ENCODE measurements at places on chromosomes 4 and X.

DNA sequence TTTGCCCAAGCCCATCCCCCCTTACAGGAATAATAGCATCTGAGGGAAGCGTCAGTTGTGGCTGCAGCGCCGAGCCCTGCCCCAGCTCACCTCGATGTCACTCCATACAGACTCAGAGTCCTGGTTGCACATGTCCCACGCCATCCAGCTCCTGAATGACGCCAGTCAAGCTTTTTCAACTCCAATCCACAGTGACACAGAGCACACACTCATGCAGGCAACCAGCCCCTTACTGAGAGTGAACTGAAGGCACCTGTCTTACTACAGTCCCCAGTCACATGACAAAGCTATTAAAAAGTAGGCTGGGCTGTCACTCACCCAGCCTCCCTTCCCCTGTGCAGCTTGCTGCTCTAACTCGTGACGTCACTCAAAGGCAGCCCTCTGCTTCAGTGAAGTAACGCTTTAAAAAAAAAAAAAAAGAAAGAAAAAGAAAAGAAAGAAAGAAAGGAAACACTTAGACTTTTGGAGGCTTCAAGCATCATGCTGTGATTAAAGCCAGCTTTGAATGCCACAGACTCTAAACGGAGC, at the start of gene PPARGC1A:
Gene PPARGC1A (minus strand): TSS at position 234 of the 528 bp plus-strand sequence. CDS start 90 bp downstream, at position 144.
- DNase-seq: peak; percentile 73

- peak; percentile 63 for DNase-seq
These were observed 23.9 kb downstream of the APOO start for GRCh38 chrX:23883737-23884354.

DNA sequence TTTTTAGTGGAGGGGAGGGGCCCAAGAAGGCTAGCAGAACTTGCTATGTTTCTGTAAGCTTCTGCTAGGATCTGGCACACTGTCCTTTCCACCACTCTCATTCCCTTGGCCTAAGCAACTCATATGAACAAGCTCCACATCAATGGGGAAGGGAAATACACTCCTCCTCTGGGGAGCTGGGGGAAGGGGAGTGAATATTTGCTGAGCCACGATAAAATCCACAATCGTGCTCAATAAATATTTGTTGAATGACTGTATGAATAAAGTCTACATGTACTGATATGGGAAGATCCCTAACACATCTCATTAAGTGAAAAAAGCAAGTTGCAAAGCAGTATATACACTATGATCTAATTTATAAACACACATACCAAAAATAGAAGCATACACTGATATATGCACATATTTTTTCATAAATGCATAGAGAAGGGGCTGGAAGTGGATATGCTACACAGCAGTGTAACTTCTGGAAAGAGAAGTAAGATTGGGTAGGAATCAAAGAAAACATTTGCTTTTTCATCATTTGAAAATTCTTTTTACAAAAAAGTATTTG, 95.8 kb upstream of the EFHC2 start:
- no peak for DNase-seq

GRCh38 chr4:189843413-189844009, 97.2 kb upstream of the FRG1 start:
- DNase-seq: no peak

DNA sequence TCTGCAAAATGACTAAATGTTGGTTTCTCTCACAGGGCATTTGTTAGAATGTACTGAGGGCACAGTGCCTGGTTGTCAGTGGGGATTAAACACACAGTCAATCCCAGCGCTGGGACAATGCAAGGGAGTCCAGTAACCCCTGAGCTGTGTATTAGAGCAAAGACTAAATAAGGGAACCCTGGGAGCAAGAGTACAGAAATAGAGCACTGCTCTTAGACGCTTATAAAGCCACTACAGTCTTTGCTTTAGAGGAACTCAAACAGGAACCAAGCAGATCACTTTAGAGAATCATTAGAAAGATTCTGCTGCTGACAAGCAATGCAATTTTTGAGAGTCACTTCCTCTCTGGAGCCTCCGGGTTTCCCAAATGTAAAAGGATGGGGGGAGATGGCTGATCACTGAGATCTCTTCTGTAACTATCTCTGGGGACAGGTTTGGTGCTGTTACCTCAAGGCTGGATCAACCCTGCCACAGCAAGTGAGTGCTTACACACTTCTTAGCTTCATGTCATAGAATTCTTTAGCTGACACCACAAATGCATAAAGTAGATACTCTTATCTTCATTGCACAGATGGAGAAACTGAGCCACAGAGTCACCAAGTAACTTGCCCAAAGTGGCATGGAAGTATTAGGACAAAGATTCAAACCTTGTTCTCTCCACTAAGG, 137.8 kb upstream of the CPEB2 start:
- no peak for DNase-seq

GRCh38 chrX:139246295-139246694, 284.2 kb upstream of the F9 start:
- no peak for DNase-seq

- DNase-seq: no peak
These were observed 108.3 kb downstream of the ANXA10 start for GRCh38 chr4:168200685-168201084.

DNA sequence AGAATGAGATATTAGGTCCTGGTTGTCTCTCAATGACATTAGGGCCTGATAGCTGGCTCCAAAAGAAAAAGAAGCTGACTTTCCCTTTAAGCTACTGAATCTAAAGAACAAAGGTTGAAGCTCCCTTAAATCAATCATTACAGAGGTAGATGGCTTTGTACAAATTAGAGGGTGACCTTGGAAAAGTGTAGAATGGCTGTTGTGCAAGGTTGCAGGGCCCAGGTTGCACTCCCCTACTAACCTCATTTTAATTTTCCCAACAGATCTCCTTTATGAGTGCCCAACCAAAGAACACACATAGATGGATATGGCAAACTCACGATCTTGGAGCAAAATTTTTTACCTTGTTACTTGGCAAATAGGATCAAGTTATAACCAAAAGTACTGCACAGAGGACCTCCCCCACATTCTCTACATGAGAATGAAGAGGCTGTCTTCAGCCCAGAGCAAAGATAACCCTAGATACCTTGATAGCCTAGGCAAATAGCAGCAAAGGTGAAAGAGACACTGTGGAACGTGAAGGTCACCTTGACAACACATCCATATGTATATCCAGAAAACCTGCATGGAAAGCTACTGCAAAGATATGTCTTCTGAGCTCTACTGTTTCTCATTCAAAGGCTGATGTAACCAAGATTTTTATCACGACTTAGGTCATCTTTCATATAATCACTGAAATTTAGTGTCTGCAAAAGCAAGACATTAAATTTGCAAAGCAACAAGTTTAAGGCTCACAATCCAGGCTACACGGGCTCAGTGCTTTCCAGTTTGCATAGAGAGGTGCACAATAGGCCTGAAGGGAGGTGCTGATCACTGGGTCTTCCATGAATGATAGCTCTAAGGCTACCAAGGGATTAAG, 23.0 kb downstream of the KLB start:
- DNase-seq: no peak

DNA sequence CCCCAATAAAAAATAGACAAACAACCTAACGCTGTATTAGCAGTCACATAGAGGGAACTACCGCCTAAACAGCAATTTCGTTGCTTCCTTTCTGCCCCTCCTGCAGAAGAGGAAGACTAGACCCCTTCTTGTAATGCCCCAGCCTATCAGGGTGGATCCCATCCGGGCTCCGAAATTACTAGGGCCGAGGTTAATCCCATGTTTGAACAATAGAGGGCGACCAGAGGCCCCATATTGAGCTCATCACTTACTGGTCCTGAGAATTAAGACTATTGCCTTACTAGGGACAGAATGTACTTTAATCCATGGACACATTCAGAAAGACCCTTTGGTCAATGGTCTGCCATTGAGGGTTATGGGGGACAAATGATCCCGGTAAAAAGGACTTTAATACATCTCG, 11.8 kb upstream of the ZNF630 start:
- peak; percentile 27 for DNase-seq

DNA sequence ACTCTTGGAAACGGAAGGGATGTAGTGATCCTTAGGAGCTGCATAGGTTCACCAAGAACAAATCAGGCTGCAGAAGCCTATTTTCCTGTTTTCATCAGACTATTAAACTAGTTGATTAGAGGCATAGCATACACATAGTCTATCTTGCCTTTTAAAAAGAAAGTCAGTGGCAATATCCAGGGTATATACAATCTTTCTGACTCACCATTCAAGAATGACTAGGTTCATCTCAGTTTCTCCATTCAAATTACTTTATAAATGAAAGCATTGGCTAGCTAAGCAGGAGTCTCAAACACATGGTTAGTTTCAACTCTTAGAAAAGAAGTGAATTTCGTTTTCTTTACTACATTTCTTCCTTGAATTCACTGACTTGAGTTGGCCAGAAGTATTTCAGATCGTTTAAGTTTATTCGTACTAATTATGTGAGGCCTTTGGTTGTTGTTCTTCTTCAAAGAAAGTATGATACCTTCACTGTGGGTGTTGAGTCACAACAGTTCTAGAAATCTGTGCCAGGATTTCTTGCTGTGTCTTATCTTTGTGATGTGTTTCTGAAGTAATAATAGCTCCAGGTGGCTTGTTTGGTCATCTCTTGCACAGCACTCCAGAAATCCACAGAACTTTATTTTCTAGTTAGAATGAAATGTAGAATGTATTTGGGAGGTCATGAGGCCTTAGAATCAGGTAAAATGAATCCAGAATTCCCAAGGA, 88.2 kb downstream of the AWAT2 start:
- DNase-seq: no peak

- DNase-seq: no peak
These were observed 314.5 kb upstream of the RASGEF1B start for GRCh38 chr4:81786063-81786763.

DNA sequence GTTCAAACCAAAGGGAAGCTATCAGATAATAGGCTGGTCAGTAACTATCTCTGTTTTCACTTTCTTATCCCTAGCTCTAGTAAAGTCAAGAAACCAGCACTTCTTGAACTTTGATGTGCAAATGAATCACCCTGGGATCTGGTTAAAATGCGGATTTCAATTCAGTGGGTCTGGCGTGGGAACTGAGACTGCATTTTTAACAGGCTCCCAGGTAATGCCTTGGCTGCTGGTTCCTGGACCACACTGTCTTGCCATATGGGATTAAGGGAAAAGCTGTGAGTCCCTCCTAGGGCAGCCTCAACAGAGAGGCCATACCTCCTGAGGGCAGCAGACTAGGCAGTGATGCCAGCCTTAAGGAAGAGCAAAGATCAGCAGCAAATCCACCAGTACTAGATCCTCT, 1.7 kb downstream of the RNF175 start:
- no peak for DNase-seq

- DNase-seq: no peak
These were observed 301.2 kb downstream of the PACRGL start for GRCh38 chr4:21001490-21001889.

DNA sequence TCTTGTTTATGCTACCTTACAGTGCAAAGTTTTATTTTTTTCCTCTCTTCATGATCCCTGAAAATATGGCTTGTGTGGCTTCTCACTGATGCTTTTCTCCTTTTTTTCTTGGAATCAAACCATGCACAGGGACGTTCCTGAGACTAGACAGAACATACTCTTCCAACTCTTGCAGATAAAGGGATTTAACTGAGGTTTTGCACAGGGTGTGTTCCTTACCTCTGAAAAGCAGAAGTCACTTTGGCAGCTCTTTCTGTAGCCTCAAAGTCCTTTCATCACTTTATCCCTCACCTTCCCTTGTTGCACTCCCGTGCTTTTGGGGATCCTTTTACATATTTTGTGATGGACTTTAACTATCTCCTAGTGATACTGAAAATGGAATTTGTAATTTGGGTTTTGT, 300.1 kb downstream of the SPRY1 start:
- DNase-seq: no peak

GRCh38 chr4:34323549-34324320, 1920.6 kb downstream of the ARAP2 start:
- DNase-seq: no peak

GRCh38 chr4:41683326-41683725, 65.2 kb downstream of the PHOX2B start:
- peak; percentile 16 for DNase-seq

GRCh38 chr4:7616193-7616592, 181.5 kb upstream of the PSAPL1 start:
- DNase-seq: no peak

- no peak for DNase-seq
These were observed 135.8 kb downstream of the FAAH2 start for GRCh38 chrX:57422289-57422688.

GRCh38 chr4:185394568-185395237, 1.0 kb downstream of the LRP2BP start:
- no peak for DNase-seq

DNA sequence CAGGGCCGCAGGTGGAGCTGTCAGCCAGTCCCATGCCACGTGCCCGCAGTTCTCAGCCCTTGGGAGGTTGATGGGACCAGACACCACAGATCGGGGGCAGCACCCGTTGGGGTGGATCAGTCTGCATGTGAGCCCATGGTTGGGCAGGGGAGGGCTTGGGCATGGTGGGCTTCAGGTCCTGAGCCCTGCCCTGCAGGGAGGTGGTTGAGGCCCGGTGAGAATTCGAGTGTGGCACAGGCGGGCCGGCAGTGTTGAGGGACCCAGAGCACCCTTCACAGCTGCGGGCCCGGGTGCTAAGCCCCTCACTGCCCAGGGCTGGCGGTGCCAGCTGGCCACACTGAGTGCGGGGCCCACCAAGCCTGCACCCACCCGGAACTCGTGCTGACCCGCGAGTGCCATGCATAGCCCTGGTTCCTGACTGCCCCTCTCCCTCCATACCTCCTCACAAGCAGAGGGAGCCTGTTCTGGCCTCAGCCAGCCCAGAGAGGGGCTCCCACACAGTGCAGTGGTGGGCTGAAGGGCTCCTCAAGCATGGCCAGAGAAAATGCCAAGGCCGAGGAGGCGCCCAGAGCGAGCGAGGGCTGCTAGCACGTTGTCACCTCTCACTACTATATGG, 696.1 kb downstream of the TGIF2LX start:
- DNase-seq: no peak

DNA sequence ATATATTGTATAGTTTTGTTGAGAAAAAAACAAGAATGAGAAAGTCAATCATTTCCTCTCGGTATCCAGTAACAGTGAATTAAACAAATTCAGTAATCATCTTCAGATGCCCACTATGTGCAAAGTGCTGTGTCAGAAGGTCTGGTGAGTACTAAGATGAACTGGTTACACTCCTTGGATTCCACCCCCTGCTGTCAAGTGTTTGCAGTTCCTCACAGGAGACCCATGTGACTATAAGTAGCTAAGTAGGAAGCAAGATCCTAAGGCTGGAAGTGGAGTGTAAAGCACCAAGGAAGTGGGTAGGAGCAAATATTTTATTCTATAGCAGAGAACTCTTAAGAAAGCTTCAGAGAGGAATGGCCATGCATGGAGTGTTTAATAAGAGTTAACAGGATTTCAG, 73.6 kb downstream of the SNX25 start:
- DNase-seq: peak; percentile 22

GRCh38 chr4:156672492-156673305, 298.9 kb downstream of the PDGFC start:
- no peak for DNase-seq

GRCh38 chr4:112381996-112382692, 85.0 kb downstream of the ALPK1 start:
- DNase-seq: no peak

DNA sequence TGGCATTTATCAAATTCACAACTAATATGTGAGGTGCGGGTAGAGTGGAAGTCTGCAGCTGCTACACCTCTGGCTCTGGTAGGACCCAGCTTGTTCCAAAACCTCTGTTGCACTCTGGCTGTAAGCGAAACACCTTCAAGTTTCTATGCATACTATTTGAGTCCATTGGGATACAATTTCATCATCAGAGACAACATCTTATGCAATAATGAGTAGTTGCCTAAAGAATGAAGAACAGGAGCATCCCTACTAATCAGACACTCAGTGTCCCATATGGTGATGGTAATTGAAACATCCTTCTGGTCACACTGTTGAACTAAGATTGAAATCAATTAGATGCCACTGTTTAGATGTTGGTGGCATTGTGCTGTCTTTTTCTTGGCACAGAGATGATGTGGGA, 178.4 kb downstream of the MGST2 start:
- DNase-seq: no peak
